ENCODE measurements at places on chromosomes 11 and 22.
A peak's percentile ranks its signal among the peaks of the same experiment; 100 is the strongest.

DNA sequence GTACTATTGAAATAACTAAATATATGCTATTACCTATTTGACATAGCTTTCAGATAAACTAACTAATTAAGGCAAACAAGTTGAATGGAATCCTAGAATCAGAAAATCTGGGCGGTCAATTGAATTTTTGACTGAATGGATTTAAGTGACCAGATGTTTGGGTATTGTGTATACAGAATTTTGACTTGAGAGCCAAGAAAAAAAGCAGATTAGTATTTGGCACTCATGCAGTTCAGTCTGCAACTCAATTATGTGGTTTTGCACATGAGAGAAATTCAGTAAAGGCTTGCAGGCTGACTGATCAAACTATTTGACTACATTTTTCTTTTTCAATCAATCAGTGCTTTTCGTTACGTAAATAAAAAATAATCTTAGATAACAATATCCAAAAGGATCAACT is 254.8 kb downstream of the GUCY1A2 start:
- no peak for DNase-seq

- no peak for DNase-seq
These were observed 3.0 kb downstream of the YWHAH start for GRCh38 chr22:31947296-31947695.

GRCh38 chr11:94550513-94550912 is 6.8 kb downstream of the FUT4 start:
- DNase-seq = no peak

GRCh38 chr11:67240576-67241389 is 25.5 kb upstream of the GRK2 start:
- peak; percentile 47 for DNase-seq

DNA sequence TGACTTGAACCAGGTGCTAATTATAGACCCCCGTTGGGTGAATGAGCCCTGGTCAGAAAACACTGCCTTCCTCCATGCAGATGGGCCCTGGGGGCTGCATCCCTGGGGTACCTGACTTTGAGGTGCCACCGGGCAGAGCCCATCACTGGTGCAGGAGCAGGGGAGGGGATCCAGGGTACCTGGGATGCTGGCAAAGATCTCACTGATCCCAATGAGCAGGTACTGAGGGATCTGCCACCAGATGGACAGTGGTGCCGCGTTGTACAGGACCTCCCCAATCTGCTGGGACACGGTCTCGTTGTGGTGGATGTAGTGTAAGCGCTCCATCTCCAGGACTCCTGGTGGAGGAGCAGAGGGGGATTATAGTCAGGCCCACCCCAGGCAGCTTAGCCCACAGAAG is 12.7 kb downstream of the SLC15A3 start:
- no peak for DNase-seq

All from NCI-H774 (cell line).